Vagina (tissue), 2 donors: ENCODE measurements at places on chromosomes 16 and 17.

DNA sequence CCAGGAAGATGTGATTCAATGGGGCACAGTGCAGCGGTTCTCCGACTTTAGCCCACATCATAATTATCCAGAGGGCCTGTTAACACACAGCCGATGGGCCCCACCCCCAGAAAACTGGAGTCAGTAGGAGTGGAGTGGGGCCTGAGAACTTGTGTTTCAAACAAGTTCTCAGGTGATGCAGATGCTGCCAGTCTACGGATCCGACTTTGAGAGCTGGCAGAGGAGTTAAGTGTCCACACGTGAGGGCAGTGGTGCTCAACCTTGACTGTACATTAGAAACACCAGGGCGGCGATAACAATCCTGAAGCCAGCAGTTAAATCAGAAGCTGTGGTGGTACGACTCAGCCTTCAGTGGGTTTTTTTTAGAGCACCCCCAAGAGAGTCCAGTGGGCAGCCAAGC lies 75.0 kb downstream of the GPRC5B start:
- H3K4me1 ChIP-seq, result no peaks in the 10 kb centered on the region
- no peak for DNase-seq
- H3K27ac ChIP-seq, result no peak overlapping the region
- no peaks in the 10 kb centered on the region for H3K36me3 ChIP-seq
- H3K27me3 ChIP-seq, result no peaks in the 10 kb centered on the region
- no peak overlapping the region for H3K4me3 ChIP-seq

DNA sequence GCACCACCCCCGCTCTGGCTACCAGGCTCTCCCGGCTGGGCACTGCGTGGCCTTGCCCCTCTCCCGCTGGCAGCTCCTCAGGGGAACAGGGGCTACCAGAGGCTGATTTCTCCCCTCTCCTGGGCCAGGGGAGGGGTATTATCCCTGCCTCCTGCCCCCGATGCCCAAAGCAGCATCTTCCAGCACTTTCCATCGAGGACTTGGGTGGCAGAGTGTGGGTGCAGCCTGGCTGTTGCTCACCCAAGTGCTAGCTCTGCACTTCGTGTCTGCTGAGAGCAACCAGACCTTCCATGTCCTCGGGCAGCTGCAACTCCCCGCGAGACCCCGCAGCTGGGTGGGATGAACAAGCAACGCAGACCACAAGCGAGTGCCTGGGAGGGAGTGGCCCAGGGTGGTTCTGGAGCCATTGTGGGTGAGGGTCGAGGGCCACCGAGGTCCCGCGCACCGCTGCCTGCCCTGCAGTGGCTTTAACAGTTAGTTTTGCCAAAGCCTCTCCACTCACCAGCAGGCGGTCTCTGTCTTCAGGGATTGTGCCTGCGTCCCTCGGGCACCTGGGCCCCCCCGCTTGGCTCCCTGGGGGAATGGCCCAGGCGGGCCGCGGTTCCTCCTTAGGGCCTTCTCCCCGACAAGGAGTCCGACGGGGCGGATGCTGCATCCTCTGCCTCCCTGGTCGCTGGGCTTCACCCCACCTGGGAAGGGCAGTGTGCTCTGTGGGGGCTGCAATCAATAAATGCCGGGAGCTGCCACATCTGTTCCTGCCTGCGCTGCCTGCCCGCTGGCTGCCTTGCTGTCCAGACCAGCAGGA lies 8.4 kb downstream of the SLC25A10 start:
- H3K4me3 ChIP-seq, result no peak overlapping the region
- H3K4me1 ChIP-seq, result peaks cover 12% of the 10 kb centered on the region
- H3K27ac ChIP-seq, result no peak overlapping the region
- H3K27me3 ChIP-seq, result no peaks in the 10 kb centered on the region
- DNase-seq, result no peak

GRCh38 chr17:27293359-27293897 lies 486 bp upstream of the WSB1 start:
- peak overlapping the region; percentile 98 for H3K4me3 ChIP-seq
- H3K27me3 ChIP-seq, result no peaks in the 10 kb centered on the region
- peak overlapping the region; percentile 100 for H3K27ac ChIP-seq
- peaks cover 26% of the 10 kb centered on the region for H3K4me1 ChIP-seq
- no peaks in the 10 kb centered on the region for H3K36me3 ChIP-seq

GRCh38 chr17:9290226-9290613 lies 268.9 kb downstream of the NTN1 start:
- H3K36me3 ChIP-seq, result no peaks in the 10 kb centered on the region
- no peak for DNase-seq
- no peak overlapping the region for H3K27ac ChIP-seq
- H3K4me3 ChIP-seq, result no peak overlapping the region

- H3K4me3 ChIP-seq, result peak overlapping the region; percentile 54
- peaks cover 21% of the 10 kb centered on the region for H3K4me1 ChIP-seq
- no peaks in the 10 kb centered on the region for H3K27me3 ChIP-seq
- no peak for DNase-seq
- H3K36me3 ChIP-seq, result no peaks in the 10 kb centered on the region
Observed at GRCh38 chr17:21376759-21377690, 868 bp downstream of the KCNJ12 start.

DNA sequence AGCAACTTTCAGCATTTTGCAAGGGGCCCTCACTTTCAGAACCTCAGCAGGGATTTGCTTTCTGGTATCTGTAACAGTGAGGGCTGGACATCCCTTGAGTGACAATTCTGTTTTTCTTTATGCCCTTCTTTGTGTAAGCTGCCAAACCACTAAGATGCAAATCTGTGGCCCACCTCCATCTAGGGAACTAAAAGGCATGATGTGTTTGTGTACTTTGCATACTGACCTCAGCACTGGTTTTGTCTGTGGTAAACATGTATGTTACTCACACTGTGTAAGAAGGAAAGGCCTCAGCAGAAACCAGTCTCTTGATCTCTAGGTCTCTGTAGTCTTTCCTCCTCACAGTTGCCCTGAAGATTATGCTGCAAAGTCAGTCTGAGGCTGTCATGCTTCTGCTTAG lies 396.6 kb upstream of the DYNLRB2 start:
- no peaks in the 10 kb centered on the region for H3K36me3 ChIP-seq
- peak; percentile 34 for DNase-seq
- H3K4me3 ChIP-seq, result no peak overlapping the region
- no peaks in the 10 kb centered on the region for H3K4me1 ChIP-seq
- no peak overlapping the region for H3K27ac ChIP-seq

GRCh38 chr17:41264599-41264998 lies 579 bp upstream of the KRTAP9-6 start:
- no peaks in the 10 kb centered on the region for H3K36me3 ChIP-seq
- no peaks in the 10 kb centered on the region for H3K27me3 ChIP-seq
- no peaks in the 10 kb centered on the region for H3K4me1 ChIP-seq

DNA sequence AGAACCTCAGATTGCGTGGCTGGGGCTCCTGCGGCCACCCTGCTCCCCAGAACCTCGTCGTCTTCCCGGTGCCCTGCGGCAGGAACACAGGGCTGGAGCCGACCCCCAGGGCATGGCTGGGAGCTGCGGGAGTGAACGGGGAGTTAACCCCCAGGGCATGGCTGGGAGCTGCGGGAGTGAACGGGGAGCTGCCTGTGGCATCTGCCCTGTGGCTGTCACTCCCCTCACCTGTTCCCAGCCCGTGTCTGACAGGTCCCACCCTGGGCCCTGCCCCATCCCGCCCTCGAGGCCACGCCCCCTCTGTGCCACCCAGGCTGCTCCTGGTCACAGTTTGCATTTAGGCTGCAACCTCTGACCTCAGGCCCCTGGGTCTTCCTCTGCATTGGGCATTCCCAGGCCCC lies 39.4 kb upstream of the ACSF3 start:
- no peak for DNase-seq
- no peak overlapping the region for H3K27ac ChIP-seq
- no peaks in the 10 kb centered on the region for H3K36me3 ChIP-seq
- H3K27me3 ChIP-seq, result no peaks in the 10 kb centered on the region
- peaks cover 10% of the 10 kb centered on the region for H3K4me1 ChIP-seq
- H3K4me3 ChIP-seq, result no peak overlapping the region

- no peaks in the 10 kb centered on the region for H3K36me3 ChIP-seq
- no peak overlapping the region for H3K27ac ChIP-seq
- H3K27me3 ChIP-seq, result no peaks in the 10 kb centered on the region
- peaks cover 4% of the 10 kb centered on the region for H3K4me1 ChIP-seq
- no peak overlapping the region for H3K4me3 ChIP-seq
- DNase-seq, result peak; percentile 43
Observed at GRCh38 chr16:84485255-84486010, 19.0 kb downstream of the MEAK7 start.

DNA sequence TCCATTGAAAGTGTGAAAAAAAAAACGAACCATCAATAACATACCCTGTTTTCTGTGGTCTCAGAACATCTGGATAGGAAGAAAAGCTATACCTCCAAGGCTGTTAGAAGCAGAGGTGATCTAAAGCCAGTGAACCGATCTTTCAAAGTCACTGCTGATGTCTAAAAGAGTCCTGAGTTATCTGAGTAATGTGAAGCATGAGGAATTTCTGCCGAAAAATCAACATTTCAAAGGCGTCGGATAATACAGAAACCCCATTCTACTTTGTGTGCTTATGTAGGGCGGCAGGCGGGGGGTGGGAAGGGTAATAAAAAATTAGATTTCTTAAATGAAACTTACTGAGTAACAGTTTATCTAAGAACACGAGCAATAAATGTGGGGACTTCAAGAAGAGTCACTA lies 3.9 kb downstream of the XYLT1 start:
- no peak for DNase-seq
- no peaks in the 10 kb centered on the region for H3K27me3 ChIP-seq
- H3K27ac ChIP-seq, result peak overlapping the region; percentile 79

GRCh38 chr17:43768382-43768781 lies 9.8 kb upstream of the SOST start:
- DNase-seq, result no peak
- H3K27ac ChIP-seq, result no peak overlapping the region
- no peak overlapping the region for H3K4me3 ChIP-seq
- H3K36me3 ChIP-seq, result peaks cover 39% of the 10 kb centered on the region
- no peaks in the 10 kb centered on the region for H3K4me1 ChIP-seq
- no peaks in the 10 kb centered on the region for H3K27me3 ChIP-seq
